T-helper 2 cell (primary cell): ENCODE measurements at places on chromosomes 11 and 22.

- DNase-seq: no peak
These were observed 4.5 kb downstream of the CD44 start for GRCh38 chr11:35143297-35144135.

GRCh38 chr11:15038963-15039362, 34.4 kb upstream of the CALCB start:
- no peak for DNase-seq

- DNase-seq: no peak
These were observed 5.3 kb downstream of the YAP1 start for GRCh38 chr11:102115557-102115956.

DNA sequence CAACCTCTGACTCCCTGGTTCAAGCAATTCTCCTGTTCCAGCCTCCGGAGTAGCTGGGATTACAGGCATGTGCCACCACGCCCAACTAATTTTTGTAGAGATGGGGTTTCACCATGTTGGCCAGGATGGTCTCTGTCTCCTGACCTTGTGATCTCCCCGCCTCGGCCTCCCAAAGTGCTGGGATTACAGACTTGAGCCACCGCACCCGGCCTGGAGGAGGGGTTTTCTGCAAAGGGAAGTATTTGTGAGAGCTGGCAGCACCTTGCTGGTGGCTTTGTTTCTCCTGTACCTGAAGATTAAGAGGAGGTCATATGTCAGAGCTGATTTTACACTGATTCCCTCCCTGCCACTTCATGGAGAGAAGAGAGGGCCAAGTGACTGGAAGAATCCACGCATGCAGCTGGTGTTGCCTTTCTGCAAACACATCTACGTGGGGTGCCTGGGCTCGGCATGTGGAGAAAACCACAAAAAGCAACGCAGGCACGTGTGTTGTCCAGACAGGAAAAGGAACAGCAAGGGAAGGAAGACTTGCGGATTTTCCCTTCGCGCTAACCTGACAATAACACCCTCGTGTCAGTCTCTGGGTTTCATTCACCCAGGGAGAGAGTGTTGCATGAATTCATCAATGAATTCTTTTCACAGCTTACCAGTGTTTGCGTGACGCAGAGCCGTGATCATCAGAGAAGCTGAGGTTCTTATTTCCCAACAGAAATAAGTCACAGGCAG, 61.9 kb downstream of the TSPAN18 start:
- DNase-seq: no peak

- DNase-seq: no peak
These were observed 330 bp downstream of the ACP2 start for GRCh38 chr11:47248304-47248663.

DNA sequence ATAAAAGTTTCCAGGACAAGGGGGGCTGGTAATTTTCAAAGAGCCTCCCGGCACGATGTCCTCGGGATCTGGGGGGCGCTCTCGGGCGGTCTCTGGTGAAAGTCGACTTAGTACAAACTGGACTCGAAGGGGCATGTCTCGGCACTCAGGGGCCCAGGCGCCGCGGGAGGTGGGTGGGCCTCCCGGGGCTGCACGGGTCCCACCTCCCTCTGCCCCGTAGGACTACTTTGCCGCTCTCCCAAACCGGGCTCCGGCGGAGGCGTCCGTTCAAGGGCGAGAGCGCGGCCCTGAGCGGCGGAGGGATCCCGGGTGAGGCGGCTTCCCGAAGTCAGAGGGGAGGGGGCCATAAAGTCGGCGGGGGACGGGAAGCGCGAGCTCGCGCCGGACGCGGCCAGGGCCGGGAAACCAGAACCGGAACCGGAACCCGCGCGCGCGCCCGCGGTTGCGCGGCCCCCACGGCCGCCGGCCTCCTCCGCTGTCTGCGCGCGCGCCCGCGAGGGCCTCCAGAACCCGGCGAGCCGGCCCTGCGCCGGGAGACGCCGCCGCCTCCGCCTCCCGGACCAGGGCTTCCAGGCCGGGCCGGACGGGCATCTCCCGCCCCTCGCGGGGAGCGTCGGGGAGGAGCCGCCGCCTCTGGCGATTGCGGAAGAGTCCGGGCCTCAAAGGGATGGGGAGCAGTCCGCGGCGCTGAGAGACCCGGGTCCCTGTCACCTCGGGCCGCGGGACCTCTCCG, at the start of gene ARHGEF12:
Gene ARHGEF12, plus strand, starts transcription at position 506 of the 733 bp plus-strand sequence. CDS start 831 bp downstream, outside the sequence.
- DNase-seq: peak; percentile 52

- no peak for DNase-seq
These were observed 571 bp downstream of the C11orf24 start for GRCh38 chr11:68271023-68271780.

DNA sequence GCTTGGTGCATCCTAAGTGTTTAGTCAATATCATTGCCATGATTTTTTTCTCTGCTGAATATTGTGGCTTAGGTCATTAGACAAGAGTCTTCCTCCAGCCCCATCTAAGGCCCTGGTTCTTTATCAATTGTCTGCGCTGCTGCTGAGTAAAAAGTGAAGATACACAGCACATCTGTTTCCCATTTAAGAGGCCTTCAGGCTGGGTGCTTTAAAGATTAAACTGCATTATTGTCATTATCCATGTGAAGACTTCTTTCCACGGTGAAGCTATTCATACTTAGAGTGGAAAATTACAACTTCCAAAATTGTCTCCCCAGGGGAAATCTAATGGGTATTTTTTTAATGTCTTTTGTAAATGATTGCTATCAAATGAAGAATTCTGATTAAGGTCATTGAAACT, 719.8 kb upstream of the LRRC4C start:
- DNase-seq: no peak

GRCh38 chr22:37801946-37802309, 5.8 kb upstream of the GCAT start:
- no peak for DNase-seq
